LoVo (cell line): ENCODE measurements at places on chromosomes 4 and X.

- no peak for DNase-seq
These were observed at the start of gene HTRA3 for GRCh38 chr4:8269535-8270417. Gene HTRA3 (plus strand): TSS chr4:8269754. CDS start chr4:8269969, 215 bp downstream.

GRCh38 chrX:1883772-1884171, 268.9 kb downstream of the ASMT start:
- DNase-seq = peak; percentile 2

GRCh38 chr4:1283711-1284110, 6.0 kb upstream of the MAEA start:
- DNase-seq = no peak

GRCh38 chrX:74613370-74614092, 893 bp downstream of the RLIM start:
- peak; percentile 1 for DNase-seq

DNA sequence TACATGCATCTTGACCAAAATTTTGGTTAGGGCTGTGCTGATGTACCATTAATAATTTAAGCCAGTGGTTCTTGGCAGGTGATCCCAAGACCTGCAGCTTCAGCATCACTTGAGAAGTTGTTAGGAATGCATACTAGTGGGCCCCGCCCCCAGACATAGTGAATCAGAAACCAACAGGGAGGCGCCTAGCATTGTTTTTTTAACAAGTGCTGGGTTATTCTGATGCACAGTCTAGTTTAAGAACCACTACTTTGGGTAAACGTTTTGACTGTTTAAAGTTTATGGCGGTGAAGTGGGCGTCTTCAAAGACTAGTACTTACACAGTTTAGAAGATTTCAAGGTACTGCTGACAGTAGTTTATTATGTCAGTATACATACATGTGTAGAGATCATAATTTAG, 23.6 kb downstream of the FAM199X start:
- DNase-seq = no peak

DNA sequence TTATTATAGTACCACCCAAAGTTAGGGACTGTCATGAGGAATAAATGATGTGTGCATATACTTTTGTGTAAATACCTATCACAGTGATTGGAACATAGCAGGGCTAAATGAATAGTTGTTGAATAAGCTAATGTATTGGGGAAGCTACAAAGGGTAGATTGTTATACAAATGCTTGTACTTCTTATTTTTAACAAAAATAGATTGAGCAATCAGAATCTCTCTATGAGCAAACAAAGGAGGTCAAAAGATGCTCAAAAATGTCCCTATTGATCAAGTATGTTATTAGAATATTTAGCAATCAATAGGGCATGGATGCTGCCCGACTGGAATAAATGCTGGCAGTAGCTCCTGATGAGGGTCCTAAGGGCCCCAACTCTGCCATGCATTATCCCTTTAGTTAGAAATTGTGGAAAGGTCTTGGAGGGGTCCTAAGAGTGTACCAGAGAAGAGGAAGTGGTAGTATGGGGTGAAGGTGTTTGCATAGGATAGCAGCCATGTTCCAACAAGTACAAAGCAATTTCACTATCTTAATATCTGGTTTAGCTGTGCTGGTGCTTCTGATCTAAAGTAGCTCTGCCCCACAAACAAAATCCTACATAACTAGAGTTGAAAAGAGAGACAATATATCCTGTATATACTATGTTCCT, 33.1 kb upstream of the TAPT1 start:
- DNase-seq = no peak

- no peak for DNase-seq
These were observed 49.3 kb downstream of the SLC10A7 start for GRCh38 chr4:146472404-146472803.

DNA sequence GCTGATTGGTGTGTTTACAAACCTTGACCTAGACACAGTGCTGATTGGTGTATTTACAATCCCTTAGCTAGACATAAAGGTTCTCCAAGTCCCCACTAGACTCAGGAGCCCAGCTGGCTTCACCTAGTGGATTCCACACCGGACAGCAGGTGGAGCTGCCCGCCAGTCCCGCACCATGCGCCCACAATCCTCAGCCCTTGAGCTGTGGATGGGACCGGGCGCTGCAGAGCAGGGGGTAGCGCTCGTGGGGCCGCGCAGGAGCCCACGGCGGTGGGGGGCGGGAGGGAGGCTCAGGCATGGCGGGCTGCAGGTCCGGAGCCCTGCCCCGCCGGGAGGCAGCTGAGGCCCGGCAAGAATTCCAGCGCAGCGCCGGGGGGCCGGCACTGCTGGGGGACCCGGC, 30.7 kb downstream of the MEPE start:
- DNase-seq = no peak

GRCh38 chr4:10593130-10593529, 91.4 kb downstream of the CLNK start:
- DNase-seq = no peak

- peak; percentile 52 for DNase-seq
These were observed 16.8 kb downstream of the UGT8 start for GRCh38 chr4:114615435-114615834.

- no peak for DNase-seq
These were observed 21.7 kb downstream of the UGDH start for GRCh38 chr4:39505581-39505980.

DNA sequence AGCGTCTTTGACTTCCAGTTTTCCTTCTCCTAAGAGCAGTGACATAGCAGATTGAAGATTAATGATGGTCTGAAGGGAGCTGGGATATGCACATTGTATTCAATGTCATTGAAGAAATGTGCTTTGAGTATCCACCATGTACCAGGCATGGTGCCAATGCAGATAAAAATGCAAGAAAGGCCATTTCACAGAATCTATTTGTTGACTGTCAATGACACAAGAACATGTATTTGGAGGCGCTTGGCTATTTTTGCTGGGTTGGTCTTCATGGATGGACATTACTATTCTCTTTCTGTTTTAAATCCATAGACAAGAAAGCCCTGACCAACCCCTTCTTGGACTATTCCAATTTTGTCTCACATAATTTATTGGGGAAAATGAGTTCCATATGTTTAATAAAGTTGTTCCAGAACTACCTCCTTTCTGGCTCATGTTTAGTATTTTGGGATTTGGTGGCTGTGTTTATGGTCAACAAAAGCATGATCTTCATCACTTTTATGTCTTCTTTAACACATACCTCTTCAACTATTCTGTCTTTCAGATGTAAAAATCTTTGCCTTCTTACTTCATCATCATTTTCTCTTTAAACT, 174.5 kb downstream of the CPE start:
- no peak for DNase-seq

DNA sequence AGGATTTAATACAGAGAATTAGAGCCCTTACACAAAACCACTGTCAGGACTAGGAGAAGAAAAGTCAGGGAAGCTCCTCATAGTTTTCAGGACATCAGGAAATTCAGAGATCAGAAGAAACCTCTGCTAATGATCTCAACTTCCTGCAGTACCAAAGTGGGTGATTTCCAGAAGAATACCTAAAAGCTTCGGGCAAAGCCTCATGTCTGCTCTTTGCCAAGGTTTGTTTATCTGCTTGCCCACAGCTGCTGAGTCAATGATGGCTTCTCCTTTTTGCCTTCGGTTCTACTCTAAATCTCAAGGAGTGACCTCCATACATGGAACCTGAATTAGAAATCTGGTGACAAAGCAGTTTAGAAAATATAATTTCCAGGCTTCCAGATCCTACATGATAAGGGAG, 68.4 kb downstream of the USP38 start:
- DNase-seq = no peak

DNA sequence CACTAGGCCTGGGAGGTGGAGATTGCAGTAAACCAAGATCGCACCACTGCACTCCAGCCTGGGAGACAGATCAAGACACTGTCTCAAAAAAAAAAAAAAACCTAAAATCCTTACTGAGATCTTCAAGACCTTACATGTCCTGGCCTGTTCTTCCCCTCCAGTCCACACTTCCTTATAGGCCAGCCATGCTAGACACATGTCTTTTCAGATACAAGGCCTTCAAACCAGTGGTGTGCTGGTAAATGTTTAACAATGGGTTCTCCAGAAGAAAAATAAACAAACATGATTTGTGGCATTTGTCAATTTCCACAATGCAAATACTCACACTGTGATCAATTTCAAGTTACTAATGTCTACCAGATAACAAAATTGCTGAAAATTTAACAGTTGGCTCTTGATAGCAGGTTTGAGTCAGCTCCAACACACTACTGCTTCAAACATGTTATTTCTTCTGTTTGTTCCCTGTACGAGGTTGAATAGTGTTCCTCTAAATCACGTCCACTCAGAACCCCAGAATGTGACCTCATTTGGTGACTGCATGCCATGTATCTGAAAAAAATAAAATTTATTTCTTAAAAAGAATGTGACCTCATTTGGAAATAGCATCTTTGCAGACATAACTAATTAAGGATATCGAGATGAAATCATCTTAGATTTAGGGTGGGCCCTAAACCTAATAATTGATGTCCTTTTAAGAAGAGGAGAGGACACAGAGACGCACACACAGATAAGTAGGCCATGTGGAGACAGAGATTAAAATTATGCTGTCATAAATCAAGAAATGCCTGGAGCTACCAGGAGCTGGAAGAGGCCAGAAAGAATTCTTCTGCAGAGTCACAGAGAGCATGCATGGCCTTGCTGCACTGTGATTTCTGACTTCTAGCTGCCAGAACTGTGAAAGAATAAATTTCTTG, 144.4 kb downstream of the ZNF674 start:
- no peak for DNase-seq

DNA sequence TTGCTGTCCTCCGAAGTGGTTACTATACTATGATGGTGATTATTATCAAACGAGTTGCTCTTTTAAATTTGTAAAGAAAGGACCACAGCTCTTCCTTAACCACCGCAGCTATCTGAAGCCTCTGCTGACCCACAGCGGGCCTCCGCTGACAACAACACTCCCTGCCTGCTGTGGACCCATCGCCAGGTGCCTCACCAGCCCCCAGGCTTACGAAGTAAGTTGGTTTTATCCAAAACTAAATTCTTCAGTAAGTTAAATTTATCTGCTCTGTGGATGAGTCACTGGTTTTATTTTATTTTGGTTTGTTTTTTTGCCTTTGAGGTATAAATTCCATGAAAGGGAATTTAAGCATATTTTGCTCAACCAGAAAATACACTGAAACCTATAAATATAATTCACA, 54.7 kb downstream of the SLC9A6 start:
- DNase-seq = no peak

- no peak for DNase-seq
These were observed 124.0 kb downstream of the HMX1 start for GRCh38 chr4:8747467-8748235.

GRCh38 chrX:30635630-30636029, 17.6 kb upstream of the GK start:
- no peak for DNase-seq

DNA sequence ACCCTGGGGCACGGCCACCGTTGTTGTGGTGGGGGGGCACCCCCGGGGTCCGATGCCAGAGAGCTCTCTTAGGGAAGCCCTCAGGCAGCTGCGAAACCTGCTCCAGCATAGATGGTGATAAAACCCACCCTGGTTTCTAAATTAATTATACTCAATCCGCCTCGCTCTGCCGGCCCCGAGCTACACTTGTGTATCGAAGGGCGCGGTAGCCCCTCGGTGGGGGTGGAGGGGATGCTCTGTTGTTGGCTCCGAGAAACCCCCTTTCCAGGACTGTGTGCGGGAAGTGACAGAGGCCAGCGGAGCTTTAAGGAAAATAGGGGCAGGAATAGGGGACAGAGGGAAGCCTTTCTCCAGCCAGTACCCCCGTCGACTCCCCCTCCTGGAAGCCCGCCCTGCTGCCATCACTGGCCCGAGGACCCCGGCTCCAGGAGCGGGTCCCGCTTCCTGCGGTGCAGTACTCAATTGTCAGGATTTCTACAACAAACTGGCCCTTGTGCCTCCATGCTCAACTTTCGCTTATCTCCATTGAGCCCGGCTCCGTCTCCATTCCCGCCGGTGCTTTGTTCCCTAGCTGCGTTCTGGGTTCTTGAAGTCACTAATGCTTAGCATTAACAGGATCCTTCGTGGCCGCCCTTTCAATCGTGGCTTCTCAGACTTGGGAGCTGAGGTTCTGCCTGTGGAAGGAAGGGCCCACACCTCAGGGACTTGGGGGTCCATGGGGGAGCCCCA, 408.2 kb downstream of the BCOR start:
- no peak for DNase-seq

DNA sequence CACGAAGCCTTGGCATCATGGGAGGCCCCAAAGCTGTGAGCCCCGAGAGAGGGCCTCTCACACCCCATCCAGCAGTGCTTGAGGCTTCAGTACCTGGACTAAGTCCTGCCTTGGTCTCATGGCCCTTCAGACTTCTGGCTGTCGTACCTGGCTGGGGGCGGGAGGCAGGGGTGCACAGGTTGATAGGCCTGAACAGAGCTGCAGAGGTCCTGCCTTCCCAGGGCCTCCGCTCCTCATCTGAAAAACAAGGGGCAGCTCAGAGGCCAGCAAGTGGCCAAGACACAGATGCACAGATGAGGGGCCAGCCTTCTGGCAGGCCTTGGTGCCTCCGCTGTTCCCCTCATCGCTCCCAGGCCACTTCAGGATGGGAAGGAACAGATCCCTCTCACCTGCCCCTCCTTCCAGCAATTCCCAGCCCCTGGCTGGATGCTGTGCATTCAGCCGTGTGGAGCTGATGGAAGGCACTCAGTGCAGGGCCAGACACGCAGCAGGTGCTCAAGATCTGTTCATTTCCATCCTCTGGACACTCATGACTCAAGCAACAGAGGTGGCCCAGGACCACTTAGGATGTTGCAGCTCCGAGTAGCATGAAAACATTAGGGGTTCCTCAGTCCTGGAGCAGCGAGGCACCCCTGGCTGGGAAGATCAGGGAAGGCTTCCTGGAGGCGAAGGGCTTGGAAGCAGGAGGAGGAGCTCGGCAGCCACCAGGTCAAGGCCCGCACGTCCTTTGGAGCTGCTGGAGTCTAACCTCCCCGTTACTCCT, 1.4 kb downstream of the ZNF185 start:
- DNase-seq = no peak
